ENCODE measurements at places on chromosomes 3 and 15.

GRCh38 chr3:9970020-9970652 is 16.5 kb downstream of the EMC3 start:
- DNase-seq: no peak

DNA sequence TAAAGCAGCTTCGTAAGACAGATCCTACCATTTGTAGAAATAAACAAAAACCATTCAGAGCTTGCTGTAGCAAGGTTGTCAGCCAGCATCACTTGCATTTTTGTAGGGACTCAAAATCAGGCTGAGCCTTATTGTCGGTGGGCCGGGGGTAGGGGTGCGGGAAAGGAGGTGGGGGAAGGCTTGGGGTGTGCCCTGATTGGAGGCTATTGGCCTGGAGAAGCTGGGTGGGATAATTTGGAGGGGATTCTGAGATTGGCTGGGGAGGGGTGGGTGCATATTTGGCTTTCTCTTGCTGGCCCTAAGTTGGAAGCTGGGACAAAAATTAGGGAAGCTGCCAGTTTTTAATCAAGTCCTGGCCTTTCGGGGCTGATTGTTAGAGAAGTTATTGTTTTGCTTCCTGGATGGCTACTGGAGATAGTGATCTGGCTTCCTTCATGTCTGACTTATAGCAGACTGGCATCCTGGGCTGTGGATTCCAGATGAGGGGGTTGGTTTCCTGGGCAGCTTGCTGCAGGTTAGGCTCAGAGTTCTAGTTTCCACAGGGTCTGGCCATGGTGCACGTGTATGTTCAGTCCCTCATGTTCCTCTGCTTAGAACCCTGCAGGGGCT is 22.8 kb downstream of the STOML1 start:
- DNase-seq: no peak

DNA sequence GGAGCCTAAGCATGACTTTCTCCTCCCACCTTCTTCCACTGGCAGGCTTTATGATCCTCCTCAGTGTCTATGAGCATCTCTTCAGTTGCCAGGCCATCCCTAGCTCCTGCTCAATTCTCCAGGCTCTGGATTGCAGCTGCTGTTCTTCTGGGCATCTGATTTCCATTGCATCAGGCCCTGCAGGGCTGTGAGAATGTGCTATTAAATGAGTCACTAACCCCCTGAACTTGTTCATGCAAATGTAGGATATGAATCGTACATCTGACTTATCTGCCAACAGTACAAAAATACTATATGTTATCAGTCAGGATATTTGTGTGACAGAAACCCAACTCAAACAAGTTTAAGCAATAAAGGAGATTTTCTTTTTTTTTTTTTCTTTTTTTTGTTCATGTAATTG is 11.9 kb downstream of the GPR176 start:
- no peak for DNase-seq

GRCh38 chr3:54235998-54236397 is 113.6 kb downstream of the CACNA2D3 start:
- no peak for DNase-seq

GRCh38 chr3:98986073-98986472 is 84.6 kb upstream of the DCBLD2 start:
- no peak for DNase-seq

DNA sequence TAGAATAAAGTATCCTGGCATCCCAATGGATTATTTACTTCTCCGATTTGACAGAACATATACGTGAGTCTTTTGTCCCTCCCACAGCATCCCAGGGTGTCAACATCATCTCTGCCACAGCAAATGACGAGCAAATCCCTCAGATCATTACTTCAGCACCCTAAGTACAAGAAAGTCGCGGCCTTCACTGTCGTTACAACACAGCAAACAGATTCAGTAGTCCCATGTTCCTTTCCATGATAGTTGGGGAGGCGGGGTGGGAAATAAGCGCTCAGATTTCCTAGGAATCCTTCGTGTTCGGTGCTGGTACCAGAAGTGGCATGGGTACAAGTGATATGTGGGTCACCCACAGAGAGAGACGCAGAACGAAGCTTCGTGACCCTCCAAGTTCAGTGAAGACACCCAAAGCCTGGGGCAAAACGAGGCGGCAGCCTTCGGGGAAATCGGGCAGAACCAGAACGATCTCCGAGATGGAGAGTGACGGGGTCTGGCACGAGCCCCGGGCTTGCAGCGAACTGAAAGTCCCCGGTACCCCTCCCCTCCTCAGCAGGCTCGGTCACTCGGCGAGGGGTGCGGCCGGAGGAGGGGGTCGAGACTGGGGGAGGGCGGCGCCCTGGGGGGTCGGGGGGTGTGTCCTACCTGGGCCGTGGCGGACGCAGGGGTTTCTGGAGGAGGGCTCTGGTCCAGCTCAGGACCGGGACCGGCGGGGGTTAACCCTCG is 619 bp downstream of the TTBK2 start:
- no peak for DNase-seq
